ENCODE measurements at places on chromosomes 16 and 17.

- no peak for DNase-seq
These were observed 10.9 kb downstream of the USP10 start for GRCh38 chr16:84710686-84711085.

- DNase-seq, result no peak
These were observed 114.0 kb downstream of the C16orf95 start for GRCh38 chr16:87203060-87203656.

DNA sequence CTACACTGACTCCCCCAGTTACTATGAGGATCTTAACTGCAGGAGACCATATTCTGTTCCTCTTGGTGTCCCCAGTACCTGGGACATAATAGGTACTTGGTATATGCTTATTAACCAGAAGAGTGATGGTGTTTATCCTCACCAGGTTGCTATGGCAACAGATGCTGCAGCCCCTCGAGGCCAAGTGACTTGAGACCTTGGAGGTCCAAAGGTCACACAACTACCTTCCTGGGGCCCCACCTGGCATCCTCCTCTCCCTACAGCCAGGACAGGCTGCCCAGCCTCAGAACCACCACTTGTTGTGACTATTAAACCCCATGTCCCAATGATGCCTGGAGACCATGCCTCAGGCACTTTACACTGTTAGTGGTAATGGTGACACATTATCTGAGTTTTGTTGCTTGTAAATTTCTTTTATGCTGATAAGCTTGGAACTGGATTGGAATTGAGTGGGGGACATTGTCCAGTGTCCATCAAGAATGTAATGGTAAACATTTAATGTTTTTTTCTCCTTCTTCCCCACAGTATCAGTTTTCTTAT lies 189.4 kb downstream of the CCDC182 start:
- no peak for DNase-seq

DNA sequence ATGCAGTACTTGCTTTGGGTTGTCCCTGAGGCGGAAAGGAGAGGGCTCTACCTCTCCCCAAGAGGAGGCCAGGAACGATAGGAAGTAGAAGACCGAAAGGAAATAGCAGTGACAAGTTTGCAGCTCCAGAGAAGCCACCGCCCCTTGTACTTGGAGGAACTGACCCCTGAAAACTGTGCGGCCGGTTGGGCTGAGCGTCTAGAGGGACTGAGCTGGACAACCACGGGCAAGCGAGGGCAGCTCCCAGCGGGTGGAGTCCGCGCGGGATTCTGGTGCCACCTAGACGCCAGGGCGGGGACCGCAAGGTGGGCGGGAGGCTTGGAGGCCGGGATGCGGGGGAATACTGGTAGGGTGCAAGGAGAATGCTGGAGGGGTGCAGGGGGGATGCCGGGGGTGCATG lies 1.3 kb upstream of the SLC6A4 start:
- no peak for DNase-seq

DNA sequence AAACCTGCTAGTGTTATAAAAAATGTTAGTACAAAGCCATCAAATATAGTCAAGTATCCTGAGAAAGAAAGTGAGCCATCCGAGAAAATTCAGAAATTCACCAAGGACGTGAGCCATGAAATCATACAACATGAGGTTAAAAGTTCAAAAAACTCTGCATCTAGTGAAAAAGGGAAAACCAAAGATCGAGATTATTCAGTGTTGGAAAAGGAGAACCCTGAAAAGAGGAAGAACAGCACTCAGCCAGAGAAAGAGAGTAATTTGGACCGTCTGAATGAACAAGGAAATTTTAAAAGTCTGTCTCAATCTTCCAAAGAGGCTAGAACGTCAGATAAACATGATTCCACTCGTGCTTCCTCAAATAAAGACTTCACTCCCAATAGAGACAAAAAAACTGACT lies 31.7 kb downstream of the RBBP6 start:
- DNase-seq, result no peak

DNA sequence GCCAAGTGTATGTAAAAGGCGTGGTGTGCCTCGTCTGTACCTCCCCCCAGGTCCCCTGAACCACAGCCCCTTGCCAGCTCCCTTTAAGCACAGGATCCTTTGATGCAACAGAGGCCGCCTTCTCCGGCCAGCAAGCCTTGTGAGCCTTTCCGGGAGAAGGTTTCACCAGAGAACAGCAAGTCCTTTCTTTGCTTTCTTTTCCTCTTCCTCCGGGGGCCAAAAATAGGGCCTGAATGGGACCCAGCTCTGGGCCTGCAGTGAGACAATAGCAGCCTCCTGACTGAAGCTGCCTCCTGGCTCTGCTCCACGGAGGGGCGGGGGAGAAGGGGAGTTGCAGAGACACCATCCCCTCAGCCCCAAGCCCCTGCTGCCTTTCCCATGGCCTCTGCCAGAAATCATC lies 9.0 kb downstream of the ADGRG1 start:
- DNase-seq, result no peak

GRCh38 chr17:80789356-80789902 lies 202.2 kb upstream of the CHMP6 start:
- DNase-seq, result no peak

DNA sequence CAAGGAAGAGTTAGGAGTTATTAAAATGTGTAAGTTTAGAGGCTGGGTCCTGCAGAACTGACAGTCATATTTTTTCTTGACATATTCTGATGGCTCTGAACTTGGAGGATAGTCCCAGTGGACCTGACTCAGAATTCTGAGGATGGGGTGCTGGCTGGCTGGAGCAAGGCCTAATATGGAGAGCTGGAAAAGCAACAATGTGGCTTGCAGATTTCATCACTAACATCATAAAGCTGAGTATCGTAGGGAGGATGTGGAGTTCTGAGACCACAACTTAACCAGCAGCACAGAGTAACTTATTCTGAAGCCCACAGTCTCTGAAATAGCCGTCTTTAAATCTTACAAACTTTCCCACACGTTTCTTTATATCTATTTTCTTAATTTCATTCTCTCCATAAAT lies 2.3 kb downstream of the KRTAP1-5 start:
- no peak for DNase-seq

DNA sequence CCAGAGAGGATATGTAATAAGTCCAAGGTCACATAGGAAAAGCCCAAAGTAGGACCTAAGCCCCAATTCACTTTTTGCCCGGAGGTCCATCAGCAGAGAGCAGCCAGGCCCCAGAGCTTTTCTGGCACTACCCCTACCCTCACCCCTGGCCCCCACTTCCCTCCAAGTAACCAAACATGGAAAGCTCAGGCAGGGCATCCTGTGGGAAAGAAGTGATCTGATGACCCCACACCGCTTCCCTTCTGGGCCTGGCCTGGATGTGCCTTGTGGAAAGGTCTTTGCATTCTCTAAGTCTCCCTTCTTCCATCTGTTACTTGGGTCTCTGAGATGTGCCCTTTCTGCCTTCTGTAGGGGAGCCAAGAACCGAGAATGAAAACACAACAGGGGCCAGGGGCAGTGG lies 136.9 kb downstream of the TMEM132E start:
- no peak for DNase-seq

DNA sequence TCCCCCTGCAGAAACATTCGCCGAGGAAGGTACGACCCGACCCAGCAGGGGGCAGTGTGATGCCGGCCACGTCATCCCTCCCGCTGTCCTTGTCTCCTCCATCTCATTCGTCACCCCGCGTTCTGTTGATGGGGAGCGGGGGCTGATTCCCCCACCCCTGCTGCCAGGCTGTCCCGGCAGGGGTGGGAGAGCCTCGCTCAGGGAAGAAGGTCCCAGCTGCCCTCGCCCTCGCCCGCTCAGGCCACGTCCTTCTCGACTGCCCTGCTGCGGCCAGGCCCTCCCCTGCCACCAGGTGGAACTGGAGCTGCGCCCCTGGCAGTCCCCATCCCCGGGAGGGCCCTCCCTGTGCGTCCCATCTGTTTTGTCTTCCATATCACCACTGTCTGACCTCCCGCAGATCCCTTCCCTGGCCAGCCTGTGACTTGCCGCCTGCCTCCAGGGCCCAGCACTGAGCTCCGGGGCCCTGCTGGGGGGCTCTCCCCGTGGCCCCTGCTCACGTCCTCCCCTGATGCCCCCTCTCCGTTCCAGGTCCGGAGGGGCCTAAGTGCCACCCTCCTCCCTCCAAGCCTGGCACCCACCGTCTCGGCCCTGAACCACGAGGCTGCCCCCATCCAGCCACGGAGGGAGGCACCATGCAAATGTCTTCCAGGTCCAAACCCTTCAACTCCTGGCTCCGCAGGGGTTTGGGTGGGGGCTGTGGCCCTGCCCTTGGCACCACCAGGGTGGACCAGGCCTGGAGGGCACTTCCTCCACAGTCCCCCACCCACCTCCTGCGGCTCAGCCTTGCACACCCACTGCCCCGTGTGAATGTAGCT lies 20.6 kb downstream of the ADAM11 start:
- peak; percentile 73 for DNase-seq

DNA sequence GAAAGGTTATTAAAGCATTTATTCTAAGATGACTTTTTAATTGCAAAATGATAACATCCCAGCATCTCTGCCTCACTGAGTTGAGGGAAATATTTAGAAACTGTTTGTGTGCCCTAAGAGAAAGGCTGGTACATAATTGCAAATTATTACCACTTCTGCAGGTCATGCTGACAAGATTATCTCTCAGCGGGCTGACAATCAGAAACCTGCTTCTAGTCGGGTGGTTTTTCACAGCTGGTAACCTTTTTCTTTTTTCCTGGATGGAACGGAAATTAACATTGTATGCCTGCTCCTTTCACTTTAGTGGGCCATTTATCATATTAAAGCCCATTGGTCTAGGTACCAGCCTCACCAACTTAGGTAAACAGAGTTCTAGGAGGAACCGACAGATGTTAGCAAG lies 17.0 kb upstream of the NUDT7 start:
- DNase-seq, result no peak

DNA sequence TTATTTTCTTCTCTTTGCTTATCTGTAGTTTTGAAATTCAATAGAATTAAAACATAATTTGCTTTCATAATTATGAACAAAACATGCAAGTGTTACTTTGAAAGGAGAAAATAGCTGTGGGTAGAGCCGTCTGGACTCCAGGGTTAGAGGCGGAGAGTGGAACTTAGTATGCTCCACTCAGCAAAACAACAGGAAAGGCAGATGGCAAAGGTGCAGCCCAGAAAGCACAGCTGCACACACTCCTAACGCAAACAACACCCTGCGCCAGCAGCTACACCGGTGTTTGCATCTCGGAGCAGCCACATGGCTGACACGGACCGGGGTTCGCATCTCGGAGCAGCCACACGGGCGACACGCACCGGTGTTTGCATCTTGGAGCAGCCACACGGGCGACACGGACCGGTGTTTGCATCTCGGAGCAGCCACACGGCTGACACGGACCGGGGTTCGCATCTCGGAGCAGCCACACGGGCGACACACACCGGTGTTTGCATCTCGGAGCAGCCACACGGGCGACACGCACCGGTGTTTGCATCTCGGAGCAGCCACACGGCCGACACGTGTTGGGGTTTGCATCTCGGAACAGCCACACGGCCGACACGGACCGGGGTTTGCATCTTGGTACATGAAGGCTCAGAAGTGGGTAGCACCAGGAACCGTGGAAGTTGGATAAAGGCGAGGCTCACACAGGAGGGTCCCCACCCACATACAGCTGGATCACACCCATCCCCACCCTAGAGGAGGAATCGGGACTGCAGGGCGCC lies 12.2 kb upstream of the CAPN15 start:
- no peak for DNase-seq

DNA sequence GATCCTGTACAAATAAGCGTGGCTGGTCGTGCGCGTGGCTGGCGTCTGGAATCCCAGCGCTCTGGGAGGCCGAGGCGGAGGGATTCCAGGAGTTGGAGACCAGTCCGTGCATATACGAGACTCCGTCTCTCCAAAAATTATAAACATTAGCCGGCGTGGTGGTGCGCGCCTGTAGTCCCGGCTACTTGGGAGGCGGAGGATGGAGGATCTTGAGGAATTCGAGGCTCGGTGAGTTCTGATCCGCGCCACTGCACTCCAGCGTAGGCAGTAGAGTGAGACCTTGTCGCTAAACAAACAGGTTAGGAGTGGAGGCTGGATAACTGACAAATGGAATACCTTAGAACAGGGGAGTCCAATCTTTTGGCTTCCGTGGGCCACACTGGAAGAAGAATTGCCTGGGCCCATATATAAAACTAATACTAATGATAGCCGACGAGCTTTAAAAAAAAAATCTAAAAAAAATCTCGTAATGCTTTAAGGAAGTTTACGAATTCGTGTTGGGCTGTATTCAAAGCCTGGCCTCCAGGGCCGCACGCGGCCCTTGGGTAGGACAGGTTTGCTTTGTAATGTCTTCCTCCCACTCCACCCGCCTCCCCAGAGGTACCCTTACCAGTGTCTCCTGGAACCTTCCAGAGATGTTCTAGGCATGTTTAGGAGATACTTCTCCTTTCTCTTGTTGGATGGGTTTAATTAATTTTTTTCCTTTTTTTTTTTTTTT lies 909 bp upstream of the RSL1D1 start:
- no peak for DNase-seq

- DNase-seq, result no peak
These were observed 3.0 kb downstream of the SOX9 start for GRCh38 chr17:72123530-72124437.

DNA sequence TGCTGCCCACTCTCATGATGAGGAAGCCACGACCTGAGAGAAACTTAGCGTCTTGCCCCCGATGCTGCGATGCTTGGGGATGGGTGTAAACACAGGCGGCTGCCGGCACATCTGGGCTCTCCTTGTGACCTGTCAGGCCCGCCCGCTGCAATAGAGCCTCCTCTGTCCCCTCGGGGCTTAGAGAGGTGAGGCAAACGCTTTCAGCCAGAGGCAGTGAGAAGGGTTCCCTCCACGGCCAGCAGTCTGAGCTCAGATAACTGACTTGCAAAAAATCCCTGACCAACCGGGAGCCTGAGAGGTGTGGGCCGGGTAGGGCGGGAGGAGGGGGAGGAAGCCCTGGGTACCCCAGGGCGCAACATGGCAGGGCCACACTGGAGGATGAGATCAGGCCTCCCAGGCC lies 260.6 kb downstream of the C16orf95 start:
- DNase-seq, result no peak

- no peak for DNase-seq
These were observed 9.2 kb upstream of the KANSL1 start for GRCh38 chr17:46202424-46202823.
